HT1080 (cell line): ENCODE measurements at places on chromosomes 5 and 9. TPM values are rescaled to one million over a fixed set of nuclear protein-coding genes. Genes with fewer than 3 reads are reported as not detected.
A peak's percentile ranks its signal among the peaks of the same experiment; 100 is the strongest.

DNA sequence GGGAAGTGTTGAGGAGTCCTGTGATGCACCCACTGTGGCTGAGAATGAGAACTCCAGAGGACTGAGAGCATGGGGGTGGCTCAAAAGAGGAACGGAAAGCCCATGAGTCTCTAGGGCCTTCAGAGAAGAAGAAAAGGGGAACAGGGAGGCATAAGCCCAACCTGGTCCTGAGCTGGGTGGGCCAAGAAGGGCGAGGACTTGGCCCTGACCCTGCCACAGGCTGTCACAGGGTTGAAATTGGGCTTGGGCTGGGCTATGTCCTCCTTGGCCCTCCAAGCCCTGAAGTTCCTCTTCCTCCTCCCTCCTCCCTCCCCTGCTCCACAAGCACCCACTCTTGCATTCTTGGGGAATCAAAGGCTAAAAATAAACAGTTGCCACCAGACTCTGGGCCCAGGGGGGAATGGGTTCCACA, 49.3 kb upstream of the PPARGC1B start:
- DNase-seq = no peak

DNA sequence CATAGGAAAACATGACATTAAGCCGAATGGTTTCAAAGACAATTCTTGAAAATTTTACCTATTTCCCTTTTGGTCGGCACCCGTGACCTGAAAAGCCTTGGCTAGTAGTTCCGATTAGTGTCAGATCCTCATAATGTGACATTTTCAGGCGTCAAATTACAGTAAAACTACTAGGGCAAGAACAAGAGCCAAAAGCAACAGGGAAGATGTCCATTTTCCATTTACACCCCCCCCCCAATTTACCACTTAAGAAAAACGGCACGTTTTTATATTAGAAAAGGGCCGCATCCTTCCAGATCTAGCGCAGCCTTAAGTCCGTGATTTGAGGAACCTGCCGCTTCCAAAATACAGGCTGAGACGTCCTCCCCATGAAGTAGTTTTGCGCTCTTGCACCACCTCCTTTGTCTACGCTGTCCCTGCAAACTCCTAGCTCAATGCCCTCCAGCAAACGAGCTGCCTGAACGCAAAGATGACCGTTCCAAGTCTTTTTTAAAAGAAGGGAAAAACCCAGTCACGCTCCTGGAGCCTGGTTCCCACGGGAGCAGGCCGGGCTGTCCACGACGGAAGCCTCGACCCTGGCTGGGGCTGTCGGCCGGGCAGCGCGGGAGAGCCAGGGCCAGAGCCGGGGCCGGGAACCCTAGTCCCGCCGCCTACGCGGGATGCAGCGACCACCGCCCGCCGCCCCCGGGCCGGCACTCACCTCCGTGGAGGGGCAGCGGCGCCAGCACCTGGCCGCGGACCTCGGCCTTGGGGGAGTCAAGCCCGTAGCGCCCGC, 616 bp downstream of the RNF130 start:
- peak; percentile 39 for DNase-seq

The PRKACG gene
- not detected in 2 replicates for total RNA-seq

DNA sequence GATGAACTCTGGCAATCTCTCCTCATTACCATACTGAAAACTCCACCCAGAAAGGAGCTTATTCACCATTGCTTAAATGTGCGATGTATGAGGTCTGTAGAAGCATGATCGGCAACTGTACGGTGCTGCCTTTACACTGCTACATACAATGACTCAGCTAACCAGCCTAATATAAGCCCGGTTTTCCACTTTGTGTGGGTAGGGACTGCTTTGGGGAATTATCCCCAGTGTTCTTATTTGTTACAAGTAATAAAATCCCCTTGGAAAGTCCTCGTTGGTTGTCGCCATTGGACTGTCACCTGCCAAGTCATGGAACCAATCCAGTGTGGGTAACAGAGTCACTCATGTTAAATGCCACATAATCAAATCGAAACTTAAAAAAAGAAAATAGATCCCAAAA, 23.5 kb upstream of the TENT2 start:
- no peak for DNase-seq

- DNase-seq = peak; percentile 10
These were observed 66.4 kb upstream of the TMC1 start for GRCh38 chr9:72454871-72455491.

The PCDHGA11 gene
- 0.42 and 0.50 TPM in 2 replicates for total RNA-seq

- DNase-seq = no peak
These were observed 84.8 kb upstream of the ITGA1 start for GRCh38 chr5:52702877-52703276.

DNA sequence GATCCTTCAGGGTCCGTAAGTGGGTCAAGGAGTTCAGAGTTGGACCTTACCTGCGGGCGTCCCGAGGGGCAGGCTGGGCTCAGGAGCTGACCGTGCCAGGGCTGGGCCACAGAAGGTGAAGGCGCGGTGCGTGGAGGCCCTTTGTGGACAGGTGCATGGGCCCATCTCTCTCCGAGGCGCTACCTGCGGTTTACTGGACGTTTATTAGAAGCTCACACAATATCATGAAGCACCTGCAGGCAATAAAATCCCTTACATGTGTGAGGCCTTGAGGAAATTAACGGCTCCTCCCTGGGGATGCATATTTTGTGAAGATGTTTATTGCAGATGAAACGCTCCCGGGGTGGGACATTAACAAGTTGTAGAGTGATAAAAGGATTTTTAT, 79.8 kb upstream of the LMX1B start:
- DNase-seq = no peak

DNA sequence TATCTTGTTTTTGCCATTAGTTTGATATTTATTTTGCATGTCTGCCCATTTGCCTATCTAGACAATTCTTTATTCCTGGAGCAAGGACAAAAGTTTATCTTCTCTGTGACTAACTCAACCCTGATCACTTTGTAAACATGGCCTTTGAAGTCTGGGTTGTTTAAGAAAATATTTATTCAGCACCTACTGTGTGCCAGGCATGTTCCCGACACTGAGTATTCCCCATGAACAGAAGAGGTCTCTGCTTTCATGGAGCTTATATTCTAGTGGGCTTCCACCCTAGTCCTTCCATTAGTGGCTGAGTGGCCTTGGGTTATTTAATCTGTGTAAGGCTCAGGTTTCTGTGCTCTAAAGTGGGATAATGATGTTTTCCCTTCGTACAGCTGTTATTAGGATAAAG, 49.7 kb downstream of the SEMA6A start:
- no peak for DNase-seq

DNA sequence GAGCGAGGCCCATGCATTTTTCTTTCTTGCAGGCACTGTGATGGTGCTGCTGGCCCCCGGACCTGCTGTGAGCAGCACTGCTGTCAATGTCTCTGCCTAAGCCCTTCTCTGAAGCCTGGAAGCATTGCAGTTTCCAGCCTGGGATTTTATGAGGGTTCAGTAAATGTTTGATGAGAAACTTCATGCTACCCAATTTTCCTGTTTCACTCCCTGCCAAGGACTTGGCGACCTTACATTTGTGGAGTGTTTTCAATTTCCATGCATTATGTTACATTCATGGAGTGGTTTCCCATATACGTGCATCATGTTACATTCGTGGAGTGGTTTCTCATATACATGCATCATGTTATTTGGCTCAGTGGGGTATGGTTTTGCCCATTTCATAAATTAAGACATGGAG, 90.7 kb upstream of the PTCH1 start:
- no peak for DNase-seq

The OBP2B gene
- not detected in 2 replicates for total RNA-seq

DNA sequence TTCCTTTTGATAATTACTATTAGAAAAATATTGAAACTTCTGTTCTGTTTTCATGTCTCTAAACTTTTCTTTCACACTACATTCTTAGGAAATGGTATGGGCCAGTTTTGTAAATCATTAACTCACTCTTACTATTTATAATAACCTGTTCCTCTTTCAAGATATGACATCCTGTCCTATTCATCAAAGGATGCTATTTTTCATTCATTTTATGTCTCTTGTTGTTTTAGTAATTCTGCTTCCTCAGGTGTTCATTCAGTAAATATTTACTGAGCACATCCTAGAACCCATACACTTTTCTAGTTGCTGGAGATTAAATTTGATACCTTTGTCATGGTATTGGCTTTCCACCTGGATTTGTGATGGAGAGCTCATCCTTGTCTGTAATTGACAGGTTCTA, 58.0 kb downstream of the GDA start:
- DNase-seq = no peak

DNA sequence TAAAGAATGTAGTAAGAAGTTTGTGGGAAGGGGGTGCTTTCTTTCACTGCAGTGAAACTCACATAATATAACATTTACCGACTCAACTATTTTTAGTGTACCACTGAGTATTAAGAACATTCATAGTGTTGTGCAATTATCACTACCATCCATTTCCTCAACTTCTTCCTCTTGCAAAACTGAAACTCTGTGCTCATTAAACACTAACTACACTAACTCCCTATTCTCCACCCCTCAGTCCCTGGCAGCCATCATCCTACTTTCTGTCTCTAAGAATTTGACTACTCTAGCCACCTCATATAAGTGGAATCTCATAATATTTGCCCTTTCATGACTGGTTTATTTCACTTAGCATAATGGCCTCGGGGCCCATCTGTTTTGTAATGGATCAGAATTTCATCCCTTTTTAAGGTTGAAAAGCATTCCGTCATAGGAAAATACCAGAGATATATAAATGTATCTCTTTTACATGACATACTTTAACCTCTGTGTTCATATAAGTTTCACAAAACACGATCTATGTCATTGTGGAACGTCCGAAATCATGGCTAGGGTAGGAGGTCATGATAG, 56.3 kb upstream of the DIRAS2 start:
- no peak for DNase-seq

DNA sequence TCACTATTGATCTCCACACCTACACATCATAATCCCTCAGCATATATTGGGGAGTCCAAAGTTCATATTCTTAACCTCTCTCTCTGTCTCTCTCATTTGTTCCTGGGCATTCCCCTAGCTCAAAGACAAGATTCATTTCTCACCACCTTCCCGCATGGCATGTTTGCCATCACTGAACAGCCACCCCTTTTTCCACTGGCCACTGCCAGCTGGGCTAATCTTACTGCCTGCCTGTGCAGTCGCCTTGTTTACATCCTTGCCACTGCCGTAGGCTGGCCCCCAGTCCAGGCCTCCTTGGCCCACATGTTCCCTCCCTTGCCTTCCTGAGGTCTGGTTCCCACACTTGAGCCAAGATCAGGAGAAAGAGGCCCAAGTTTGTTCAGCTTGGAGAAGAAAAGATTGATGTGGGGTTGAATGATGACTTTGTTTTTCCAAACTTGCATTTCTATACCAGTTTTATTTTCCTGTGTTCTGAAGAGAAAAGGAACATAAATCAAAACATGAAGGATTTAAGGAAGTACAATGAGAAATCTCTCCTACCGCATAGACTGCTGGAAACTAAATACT, 80.2 kb downstream of the PLAC8L1 start:
- no peak for DNase-seq

DNA sequence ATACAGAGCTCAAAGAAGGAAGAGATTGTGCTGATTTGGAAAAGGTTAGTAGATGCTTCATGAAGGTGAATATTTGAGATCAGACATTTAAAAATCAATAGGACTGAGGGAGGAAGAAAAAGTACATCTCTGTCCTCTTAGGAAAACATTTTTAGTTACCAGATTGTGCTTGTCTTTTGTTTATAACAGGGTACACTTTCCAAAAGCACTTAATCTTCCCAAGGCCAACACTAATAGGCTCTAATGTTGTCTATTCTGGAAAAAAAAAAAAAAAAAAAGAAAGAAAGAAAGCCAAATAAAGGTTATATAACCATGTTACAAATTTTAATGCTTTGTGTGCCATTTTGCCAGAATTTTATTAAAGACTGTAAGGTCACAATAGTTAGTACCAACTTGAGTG, 45.5 kb upstream of the SHISAL2B start:
- no peak for DNase-seq
